ENCODE measurements at places on chromosomes 3 and 15.
A peak's percentile ranks its signal among the peaks of the same experiment; 100 is the strongest.

GRCh38 chr3:33360136-33360825 is 79.9 kb downstream of the UBP1 start:
- no peak for DNase-seq
- peaks cover 40% of the 10 kb centered on the region for H3K27me3 ChIP-seq
- no peaks in the 10 kb centered on the region for H3K36me3 ChIP-seq
- H3K27ac ChIP-seq = no peak overlapping the region

- no peak overlapping the region for H3K27ac ChIP-seq
- no peak overlapping the region for H3K4me3 ChIP-seq
- H3K27me3 ChIP-seq = peaks cover 21% of the 10 kb centered on the region
- H3K4me1 ChIP-seq = no peaks in the 10 kb centered on the region
- no peaks in the 10 kb centered on the region for H3K36me3 ChIP-seq
These were observed 177.9 kb upstream of the TLE3 start for GRCh38 chr15:70275461-70276138.

DNA sequence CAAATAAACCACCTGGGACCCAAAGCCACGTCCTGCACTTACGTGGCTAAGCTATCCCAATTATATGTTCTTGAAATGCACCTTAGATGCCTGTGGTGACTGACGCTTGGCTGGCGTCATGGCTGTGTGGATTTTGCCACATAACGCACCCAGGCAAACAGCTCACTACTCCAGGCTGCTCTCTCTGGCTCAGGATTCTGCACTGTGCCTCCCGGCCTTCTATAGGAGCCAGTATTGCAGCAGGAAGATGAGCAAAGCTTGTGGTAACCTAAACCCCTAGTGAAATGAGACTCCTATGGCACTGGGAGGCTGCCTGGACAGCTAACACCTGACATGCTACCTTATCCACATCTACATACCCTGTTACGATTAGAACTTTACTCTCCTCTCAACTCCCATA is 179.3 kb downstream of the THRB start:
- H3K27ac ChIP-seq = no peak overlapping the region
- DNase-seq = no peak
- no peaks in the 10 kb centered on the region for H3K27me3 ChIP-seq
- H3K36me3 ChIP-seq = no peaks in the 10 kb centered on the region

- no peaks in the 10 kb centered on the region for H3K27me3 ChIP-seq
- H3K4me3 ChIP-seq = no peak overlapping the region
- H3K36me3 ChIP-seq = no peaks in the 10 kb centered on the region
- H3K4me1 ChIP-seq = peaks cover 2% of the 10 kb centered on the region
- DNase-seq = no peak
These were observed 13.9 kb upstream of the SLITRK3 start for GRCh38 chr3:165210132-165210531.

GRCh38 chr3:128709506-128710210 is 16.3 kb upstream of the RAB7A start:
- H3K4me3 ChIP-seq = no peak overlapping the region
- H3K4me1 ChIP-seq = peaks cover 3% of the 10 kb centered on the region
- H3K36me3 ChIP-seq = peaks cover 1% of the 10 kb centered on the region
- H3K27ac ChIP-seq = no peak overlapping the region
- no peaks in the 10 kb centered on the region for H3K27me3 ChIP-seq
- no peak for DNase-seq

- DNase-seq = no peak
- peaks cover 2% of the 10 kb centered on the region for H3K27me3 ChIP-seq
- no peak overlapping the region for H3K27ac ChIP-seq
- H3K4me1 ChIP-seq = no peaks in the 10 kb centered on the region
- H3K36me3 ChIP-seq = no peaks in the 10 kb centered on the region
- H3K4me3 ChIP-seq = no peak overlapping the region
These were observed 38.2 kb upstream of the RNF7 start for GRCh38 chr3:141699897-141700296.

GRCh38 chr3:13214847-13215472 is 141.7 kb upstream of the IQSEC1 start:
- H3K27ac ChIP-seq = no peak overlapping the region
- DNase-seq = no peak
- H3K27me3 ChIP-seq = peaks cover 4% of the 10 kb centered on the region

GRCh38 chr3:187167777-187168176 is 28.5 kb upstream of the RPL39L start:
- no peak overlapping the region for H3K4me3 ChIP-seq
- DNase-seq = no peak
- no peaks in the 10 kb centered on the region for H3K36me3 ChIP-seq
- H3K27me3 ChIP-seq = peaks cover 26% of the 10 kb centered on the region
- peaks cover 7% of the 10 kb centered on the region for H3K4me1 ChIP-seq

GRCh38 chr3:165195640-165196576 is at the start of gene SLITRK3:
Gene SLITRK3, minus strand, starts transcription at chr3:165196384. Its CDS starts 5,554 bp downstream, at chr3:165190830.
- H3K36me3 ChIP-seq = peaks cover 2% of the 10 kb centered on the region
- peaks cover 64% of the 10 kb centered on the region for H3K27me3 ChIP-seq
- H3K4me3 ChIP-seq = no peak within 1 kb of the TSS
- peak within 1 kb of the TSS; percentile 65 for H3K27ac ChIP-seq
- DNase-seq = no peak

GRCh38 chr3:86654806-86655460 is 336.0 kb downstream of the VGLL3 start:
- no peak overlapping the region for H3K27ac ChIP-seq
- no peaks in the 10 kb centered on the region for H3K27me3 ChIP-seq
- no peak overlapping the region for H3K4me3 ChIP-seq
- DNase-seq = no peak
- H3K4me1 ChIP-seq = no peaks in the 10 kb centered on the region
